Hematopoietic multipotent progenitor cell treated with erythropoietin and hydrocortisone succinate and interleukin-3 and kit ligand, for 15 days (in vitro differentiated cells): ENCODE measurements at places on chromosomes 2 and 18.

DNA sequence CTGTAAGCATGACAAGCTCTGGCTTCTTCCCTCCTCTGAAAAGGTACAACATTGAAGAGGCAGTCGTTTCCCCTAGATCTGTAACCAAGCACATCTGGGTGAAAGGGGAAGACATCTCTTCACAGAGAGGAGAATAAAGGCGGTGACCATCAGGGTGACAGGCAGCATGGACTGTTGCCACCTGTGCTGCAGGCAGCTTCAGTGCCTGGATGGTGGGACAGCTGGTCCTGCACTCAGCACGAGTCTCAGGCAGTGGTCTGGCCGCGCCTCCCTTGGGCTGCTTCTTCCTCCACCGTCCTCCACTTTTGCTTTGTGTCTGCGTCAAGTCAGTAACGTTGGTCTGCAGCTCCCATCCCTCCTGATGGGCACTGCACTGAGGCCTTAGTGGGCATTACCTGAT lies 264.4 kb downstream of the NEDD4L start:
- DNase-seq = no peak

DNA sequence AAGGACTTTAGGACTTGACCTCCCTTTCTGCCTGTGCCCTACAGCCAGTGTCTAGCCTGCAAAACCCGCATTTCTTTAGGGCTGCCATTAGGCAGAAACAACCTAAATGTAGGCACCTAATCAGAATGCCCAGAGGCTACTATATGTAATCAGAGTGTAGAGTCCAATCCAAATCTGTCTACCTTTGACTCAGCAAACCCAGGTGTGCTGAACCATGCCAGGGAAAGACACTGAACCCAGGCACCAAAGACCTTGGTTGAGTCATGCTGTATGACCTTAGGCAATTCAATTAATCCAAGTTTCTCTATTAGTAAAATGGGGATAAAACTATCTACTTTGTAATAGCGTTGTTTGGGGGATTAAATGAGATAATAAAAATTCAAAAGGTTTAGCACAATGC lies 20.7 kb downstream of the CAPN14 start:
- no peak for DNase-seq

GRCh38 chr2:161088658-161089350 lies 71.4 kb upstream of the TANK start:
- DNase-seq = no peak

GRCh38 chr2:98269274-98269673 lies 77.0 kb upstream of the CNGA3 start:
- DNase-seq = no peak

DNA sequence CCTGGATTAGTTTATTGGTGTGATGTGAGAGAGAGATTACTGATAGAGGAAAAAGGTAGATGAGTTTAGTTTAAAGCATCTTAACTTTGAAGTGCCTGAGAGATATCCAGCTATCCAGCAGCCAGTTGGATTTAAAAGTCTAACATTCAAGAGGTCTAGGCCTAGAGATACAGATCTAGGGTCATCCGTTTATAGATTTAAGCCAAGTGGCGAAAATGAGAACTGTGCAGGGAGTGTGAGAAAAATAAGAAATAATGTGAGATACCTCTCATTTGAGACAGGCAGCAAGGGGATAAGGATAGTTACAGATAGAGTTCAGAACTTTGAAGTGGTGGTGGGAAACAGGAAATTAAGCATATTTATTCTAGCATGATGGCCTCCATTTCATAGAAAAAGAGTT lies 5.3 kb upstream of the ORC2 start:
- DNase-seq = no peak

GRCh38 chr18:77360315-77361190 lies 110.9 kb downstream of the GALR1 start:
- no peak for DNase-seq

DNA sequence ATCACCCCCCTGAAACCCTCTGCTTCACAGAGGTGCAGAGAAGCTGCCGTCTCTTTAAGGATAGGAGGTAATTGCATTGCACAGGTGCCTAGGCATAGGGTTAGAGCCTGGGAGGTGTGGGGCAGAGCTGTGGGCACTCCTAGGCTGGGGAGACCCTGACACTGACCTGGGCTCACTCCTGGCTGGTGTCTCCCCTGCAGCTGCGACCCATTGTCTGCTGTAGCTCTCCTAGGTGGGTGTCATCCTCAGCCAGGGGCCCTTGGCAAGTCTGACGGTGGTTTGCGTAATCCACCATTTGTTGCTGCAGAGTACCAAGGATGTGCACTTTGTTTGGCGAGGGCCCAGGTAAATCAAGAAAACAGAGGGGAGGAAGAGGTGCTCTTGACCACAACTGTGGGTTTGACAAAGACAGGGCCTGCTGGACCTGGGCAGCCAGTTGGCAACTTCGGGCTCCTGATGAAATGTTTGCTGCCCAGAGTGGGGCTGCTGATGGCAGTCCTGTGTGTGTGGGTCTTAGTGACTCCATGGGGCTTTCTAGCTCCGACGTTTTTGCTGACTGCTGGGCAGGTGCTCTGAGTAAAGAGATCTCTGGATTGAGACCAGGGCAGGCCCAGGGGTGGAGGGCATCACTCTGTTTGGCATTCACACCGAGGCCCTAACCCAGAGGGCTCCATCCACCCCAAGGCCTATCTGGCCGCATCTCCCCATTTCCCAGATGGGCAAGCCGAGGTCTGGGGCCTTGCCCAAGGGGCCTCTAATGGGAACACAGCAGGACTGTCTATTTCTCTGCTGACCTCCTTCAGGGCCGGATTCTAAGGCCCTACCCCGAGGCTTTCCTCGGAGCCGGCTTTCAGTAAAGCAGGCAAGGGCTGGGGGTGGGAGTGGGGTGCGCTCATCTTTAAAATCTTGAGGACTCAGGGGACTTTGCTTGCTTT lies 67.7 kb downstream of the EDAR start:
- no peak for DNase-seq

- DNase-seq = no peak
Observed at GRCh38 chr2:200929334-200930249, 33.9 kb downstream of the ORC2 start.

DNA sequence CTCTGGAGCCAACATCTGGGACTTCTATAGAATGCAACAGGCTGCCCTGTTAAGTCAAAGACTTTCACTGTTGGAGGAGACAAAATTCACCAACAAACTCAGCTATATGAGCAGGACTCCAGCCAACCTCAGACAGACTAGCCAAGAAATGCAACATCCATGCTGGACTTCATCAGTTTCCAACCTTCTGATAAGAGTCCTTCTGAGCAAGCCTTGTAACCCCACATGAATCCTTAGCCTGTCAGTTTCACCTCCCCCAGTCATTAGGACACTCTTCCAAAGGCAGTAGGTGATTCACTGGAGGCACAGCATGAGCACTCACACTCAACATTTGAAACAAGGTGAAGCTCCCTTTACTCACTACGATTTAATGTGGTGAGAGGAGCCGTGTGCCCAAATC lies 5.8 kb downstream of the TBC1D8 start:
- DNase-seq = no peak

GRCh38 chr2:62309465-62310091 lies 113.7 kb downstream of the B3GNT2 start:
- no peak for DNase-seq

- no peak for DNase-seq
Observed at GRCh38 chr18:9436206-9436929, 38.9 kb upstream of the RALBP1 start.

GRCh38 chr2:175606010-175606841 lies 395.8 kb downstream of the LNPK start:
- no peak for DNase-seq

- no peak for DNase-seq
Observed at GRCh38 chr2:105249181-105249580, 7.6 kb downstream of the GPR45 start.

GRCh38 chr18:11902522-11903292 lies 5.4 kb downstream of the MPPE1 start:
- DNase-seq = no peak

DNA sequence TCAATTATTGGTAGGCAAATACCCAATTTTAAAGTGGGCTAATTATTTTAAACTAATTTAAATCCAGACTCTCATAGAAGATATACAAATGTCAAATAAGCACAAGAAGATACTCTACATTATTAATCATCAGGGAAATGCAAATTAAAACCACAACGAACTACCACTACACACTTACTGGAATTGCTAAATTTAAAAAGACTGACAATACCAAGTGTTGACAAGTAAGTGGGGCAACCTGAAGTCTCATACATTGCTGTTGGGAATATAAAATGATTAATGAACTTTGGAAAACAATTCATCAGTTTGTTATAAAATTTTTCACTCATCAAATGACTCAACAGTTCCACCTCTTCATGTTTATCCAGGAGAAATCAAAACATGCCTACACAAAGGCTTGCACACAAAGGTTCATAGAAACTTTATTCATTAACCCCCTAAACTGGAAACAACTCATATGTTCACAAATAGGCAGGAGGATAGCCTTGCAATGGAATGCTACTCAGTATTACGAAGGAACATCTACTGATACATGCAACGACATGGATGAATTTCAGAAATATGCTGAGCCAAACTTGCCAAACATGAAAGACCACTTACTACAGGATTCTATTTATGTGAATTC lies 120.8 kb downstream of the MCFD2 start:
- DNase-seq = no peak

- DNase-seq = no peak
Observed at GRCh38 chr18:65587491-65587890, 163.3 kb upstream of the CDH7 start.

DNA sequence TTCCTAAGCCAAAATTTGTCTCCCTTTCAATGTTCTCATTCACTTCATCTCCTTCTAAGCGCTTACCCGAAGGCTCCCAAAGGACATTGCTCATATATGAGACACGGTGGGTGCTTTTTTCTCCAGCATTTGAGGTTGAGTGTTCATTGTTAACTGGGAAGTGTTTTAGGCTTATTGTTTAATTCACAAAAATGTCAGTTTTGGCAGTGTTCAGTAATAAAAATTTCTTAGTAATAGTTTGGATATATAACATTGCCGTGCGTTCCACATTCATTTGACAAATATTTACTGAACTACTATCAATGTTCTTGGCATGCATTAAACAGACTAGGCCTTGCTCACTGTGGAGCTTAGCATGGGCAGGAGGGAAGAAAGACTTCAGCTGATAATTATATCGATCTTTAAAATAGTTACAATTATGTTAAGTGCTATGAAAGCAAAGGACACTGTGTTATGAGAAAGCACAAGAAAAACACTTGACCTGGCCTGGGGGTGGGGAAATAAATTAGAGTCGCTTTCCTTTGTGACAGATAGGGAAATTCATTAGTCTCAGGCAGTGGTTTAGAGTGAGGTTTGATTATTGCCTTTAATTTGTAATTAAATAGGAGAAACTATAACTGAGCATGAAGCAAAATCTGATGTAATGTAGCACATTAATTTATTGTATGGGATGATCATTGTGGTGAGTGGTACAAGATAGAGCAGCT lies 82.2 kb upstream of the DOCK10 start:
- DNase-seq = no peak

DNA sequence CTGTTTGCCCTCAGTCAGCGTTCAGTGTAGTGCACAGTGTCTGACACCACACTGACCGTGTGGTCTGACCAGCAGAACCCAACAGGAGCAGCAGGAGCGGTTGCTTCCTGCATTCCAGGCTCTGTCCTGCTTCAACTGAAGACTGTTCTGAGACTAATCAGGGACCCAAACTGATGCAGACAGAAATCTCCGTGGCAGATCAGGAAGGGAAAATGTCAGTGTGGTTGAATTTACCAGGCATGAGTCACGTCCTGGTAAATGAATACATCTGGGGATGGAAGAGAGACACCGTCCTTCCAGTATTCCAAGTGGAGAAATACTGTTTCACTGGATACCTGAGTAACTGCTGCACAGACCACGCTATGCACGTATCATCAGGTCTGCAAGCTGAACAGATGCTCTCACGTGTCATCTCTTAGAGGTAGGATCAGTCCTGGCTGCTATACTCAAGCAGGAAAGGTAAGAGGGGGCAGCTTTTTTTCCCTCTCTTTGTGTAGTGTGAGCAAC lies 223.6 kb upstream of the EPAS1 start:
- no peak for DNase-seq

DNA sequence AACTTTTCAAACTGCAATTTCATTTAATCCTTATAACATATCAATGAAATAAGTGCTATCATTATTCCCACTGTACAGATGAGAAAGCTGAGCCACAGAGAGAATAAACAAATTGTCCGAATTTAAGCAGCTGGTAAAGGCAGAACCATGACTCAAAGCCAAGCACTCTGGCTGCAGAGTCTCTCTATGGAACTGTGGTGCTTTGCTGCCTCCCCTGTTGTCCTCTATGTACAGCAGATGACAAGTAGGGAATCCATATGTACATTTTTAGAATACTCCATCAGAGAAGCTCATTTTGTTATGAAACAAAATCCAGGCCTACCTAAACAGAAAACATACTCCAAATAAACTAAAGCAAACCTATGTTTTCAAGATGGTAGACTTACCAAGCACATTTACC lies 45.1 kb downstream of the FARSB start:
- DNase-seq = peak; percentile 22

- DNase-seq = no peak
Observed at GRCh38 chr2:175432021-175432420, 250.5 kb upstream of the ATP5MC3 start.

DNA sequence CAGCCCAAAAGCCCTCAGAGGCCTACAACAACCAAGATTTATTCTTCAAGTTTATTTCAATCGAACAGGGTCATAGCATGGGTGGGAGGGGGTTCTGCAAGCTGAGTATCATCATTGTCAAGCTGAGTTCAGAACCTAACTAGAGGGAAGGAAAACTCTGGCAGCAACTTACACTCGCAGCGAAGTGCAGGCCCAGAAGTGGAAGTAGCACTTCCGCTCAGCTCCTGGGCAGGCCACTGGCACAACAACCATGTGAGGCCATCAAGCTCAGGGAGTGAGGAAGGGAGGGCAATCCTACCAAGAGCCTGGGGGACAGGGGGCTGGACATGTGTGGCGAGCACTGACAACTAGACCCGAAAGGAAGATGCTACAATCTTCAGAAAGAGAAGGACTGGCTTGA lies 4.8 kb downstream of the UXS1 start:
- DNase-seq = no peak

- no peak for DNase-seq
Observed at GRCh38 chr18:47936952-47937351, 6.5 kb upstream of the SMAD2 start.

GRCh38 chr2:230011617-230012016 lies 57.1 kb downstream of the SLC16A14 start:
- DNase-seq = no peak

- peak; percentile 36 for DNase-seq
Observed at GRCh38 chr2:224584111-224584784, 915 bp downstream of the CUL3 start.

DNA sequence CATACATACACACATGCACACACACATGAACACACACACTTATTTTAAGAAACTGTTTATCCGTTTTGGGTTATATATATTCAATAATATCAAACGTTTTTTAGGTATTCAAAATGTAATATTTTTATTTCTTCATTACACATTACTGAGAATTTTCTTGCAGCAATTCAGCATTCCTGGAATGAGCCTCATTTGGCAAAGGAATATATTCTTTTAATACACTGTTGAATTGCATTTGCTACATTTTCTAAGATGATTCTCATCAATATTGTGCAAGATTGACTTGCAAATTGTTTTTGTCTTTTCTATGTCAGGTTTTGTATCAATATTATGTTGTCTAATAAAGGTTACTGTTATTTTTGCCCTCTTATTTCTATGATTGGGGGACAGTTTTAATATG lies 276.1 kb upstream of the CYP26B1 start:
- no peak for DNase-seq
